ENCODE measurements at places on chromosomes 11 and 22. TPM values are rescaled to one million over a fixed set of nuclear protein-coding genes. Genes with fewer than 3 reads are reported as not detected.

Gene ACRV1
- not detected for total RNA-seq

Gene MN1
- 0.14 TPM for total RNA-seq

Gene RHOG
- total RNA-seq = 154 TPM

Gene GRAP2
- total RNA-seq = 183 TPM

Gene TMPRSS13
- 1.7 TPM for total RNA-seq

Gene PISD
- 34.7 TPM for total RNA-seq

Gene ALX4
- total RNA-seq = not detected

Gene MMP3
- total RNA-seq = not detected

Gene THY1
- 0.30 TPM for total RNA-seq

Gene KDM4E
- total RNA-seq = not detected

Gene ARHGAP8
- total RNA-seq = 1.1 TPM

Gene OR51B4
- total RNA-seq = not detected

Gene MPZL2
- 3.2 TPM for total RNA-seq

Gene SDHAF2
- total RNA-seq = 57.6 TPM

Gene CRYBB3
- total RNA-seq = not detected

Gene ALG9
- 23.2 TPM for total RNA-seq

Gene FOLH1
- total RNA-seq = not detected

Gene BIRC3
- 46.4 TPM for total RNA-seq

Gene POU2AF2
- not detected for total RNA-seq

Gene OR8A1
- not detected for total RNA-seq

Gene MPEG1
- total RNA-seq = not detected

Gene OR5P2
- total RNA-seq = not detected

Gene CCDC117
- total RNA-seq = 35.5 TPM

- no peak for DNase-seq
Measured at GRCh38 chr11:78783846-78784245, 209.2 kb upstream of the NARS2 start.

GRCh38 chr11:117443266-117444186, 115.9 kb downstream of the CEP164 start:
- no peak for DNase-seq

DNA sequence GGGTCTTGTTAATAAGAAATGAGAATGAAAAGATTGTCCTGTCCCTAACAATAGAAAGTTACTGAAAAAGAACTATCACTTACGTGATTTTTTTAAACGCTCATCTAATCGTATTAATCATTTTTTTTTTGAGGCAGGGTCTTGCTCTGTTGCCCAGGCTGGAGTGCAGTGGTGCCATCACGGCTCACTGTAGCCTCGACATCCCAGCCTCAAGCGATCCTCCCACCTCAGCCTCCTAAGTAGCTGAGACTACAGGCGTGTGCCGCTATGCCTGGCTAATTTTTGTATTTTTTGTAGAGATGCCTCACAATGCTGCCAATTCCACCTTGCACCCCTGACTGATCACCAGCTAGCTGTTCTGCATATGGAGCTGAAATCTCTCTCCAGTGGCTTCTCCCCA, 15.7 kb downstream of the PDGFB start:
- DNase-seq = no peak

DNA sequence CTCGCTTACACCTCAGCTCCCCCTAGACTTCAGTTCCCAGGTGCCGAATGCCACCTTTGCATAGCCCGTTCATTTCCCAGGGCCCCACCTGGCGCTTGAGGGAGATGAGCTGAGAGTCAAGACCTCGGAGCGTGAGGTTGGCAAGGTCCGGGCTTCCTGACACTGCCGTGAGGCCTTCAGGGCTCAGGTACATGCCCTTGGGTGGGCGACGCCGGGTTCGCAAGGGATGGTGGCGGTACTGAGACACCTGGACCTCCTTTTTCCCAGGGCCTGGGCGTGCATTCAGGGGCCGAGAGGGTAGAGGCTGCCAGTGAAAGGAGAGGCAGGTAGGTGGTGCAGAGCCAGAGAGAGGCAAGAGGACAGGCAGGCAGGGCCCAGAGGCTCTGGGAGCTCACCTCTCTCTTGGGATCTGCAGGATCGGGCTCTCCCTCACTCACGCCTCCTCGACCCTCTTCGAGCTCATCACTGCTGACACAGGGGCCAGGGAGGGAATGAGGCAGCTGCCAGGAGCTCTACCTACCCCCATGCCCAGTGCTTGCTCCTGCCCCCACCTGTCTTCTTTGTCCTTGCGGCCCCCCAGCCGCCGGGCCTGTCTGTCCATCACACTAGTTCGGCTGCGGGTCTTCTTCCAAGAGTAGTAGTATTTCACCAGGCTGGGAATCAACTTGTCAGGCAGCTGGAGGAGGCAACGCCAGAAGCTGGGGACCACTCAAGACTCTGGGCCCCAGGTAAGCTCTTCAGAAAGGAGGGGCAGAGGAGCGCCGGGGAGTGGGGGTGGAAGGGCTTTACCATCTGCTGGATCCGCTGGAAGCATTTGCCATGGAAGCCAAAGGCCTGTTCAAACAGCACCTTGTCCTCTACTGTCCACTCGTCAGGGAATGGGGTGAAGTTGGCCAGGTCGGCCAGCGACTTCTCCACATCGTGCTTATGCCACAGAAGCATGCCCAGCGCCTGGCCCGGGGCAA, 2.8 kb downstream of the RCOR2 start:
- DNase-seq = no peak

GRCh38 chr11:73995247-73995646, 12.6 kb upstream of the UCP2 start:
- DNase-seq = no peak

- no peak for DNase-seq
Measured at GRCh38 chr11:126332221-126332711, 23.2 kb upstream of the ST3GAL4 start.

GRCh38 chr22:39170825-39171622, 18.5 kb upstream of the CBX7 start:
- peak; percentile 87 for DNase-seq

- DNase-seq = no peak
Measured at GRCh38 chr11:124930799-124931198, 5.0 kb downstream of the HEPACAM start.

DNA sequence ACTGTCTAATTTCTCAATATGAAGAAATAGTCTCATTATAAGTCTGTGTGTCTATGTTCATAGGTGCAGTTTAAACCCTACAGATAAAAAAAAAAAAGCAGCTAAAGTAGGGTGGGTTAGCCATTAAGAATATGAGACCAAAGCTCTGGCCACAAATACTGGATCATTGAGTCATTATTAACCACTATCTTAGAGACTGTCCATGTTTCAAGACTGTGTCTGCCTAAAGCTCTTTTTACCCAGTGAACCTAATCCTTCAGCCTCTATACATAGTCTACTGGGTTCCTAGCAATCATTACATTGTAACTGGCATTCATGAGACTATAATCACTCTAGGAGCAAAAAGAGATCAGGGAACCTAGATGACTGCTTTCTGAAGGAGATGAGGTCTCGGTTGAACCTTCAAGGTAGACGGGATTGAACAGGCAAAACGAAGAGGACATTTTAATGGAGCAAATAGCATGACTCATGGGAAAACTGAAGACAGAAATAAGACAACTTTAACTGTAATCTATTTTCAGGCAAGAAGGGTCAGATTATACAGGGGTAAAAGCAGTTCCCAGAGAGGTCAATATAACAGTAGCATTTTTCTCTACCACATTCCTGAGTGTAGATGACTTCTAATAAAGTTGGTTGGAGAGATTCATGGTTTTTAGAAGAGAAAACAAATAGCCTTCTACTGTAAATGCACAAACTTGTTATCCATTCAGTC, 64.0 kb upstream of the FIBIN start:
- DNase-seq = no peak

GRCh38 chr11:8810540-8811301, 100.3 kb upstream of the AKIP1 start:
- no peak for DNase-seq

GRCh38 chr22:46914481-46914880, 152.0 kb downstream of the TBC1D22A start:
- peak; percentile 34 for DNase-seq

GRCh38 chr11:35292279-35292678, 127.1 kb downstream of the SLC1A2 start:
- DNase-seq = no peak

DNA sequence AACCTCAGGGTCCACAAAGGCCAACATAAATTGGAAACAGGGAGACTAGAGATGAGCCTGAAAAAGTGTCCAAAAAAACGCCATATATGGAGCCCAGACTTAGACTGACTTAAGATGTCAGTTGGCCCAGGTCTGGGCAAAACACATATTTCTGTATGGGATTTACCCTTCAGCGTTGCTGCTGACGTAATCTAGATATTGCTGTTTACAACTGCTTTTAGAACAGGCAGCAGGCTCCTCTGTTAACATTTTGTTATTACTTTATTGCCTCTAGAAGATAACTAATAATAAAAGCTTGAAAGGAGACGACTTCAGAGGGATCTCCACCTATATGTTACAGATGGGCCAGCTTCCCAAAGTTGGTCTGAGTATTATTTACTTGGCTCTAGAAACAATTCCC, 8.7 kb downstream of the ME3 start:
- no peak for DNase-seq

- no peak for DNase-seq
Measured at GRCh38 chr11:33694346-33695050, 6.1 kb downstream of the C11orf91 start.

DNA sequence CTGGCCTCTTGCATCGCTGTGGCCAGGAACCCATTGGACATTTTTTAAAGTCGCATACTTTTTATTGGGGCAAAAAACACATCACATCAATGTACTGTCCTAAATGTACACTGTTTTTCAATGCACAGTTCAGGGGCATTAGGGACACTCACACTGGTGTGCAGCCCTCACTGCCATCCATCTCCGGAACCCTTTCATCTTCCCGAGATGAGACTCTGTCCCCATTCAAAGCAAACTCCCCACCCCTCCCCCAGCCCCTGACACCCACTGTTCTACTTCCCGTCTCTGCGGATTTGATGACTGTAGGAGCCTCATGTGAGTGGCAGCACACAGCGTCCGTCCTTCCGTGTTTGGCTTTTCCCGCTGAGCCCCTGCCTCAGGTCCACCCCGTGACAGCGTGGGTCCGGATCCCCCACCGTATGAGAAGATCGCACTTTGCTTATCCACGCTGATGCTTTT, 41.8 kb upstream of the TH start:
- DNase-seq = peak; percentile 74

- DNase-seq = peak; percentile 73
Measured at GRCh38 chr11:127843483-127844396, 743.6 kb downstream of the ETS1 start.

- DNase-seq = no peak
Measured at GRCh38 chr11:109808569-109808968, 284.6 kb upstream of the ZC3H12C start.

DNA sequence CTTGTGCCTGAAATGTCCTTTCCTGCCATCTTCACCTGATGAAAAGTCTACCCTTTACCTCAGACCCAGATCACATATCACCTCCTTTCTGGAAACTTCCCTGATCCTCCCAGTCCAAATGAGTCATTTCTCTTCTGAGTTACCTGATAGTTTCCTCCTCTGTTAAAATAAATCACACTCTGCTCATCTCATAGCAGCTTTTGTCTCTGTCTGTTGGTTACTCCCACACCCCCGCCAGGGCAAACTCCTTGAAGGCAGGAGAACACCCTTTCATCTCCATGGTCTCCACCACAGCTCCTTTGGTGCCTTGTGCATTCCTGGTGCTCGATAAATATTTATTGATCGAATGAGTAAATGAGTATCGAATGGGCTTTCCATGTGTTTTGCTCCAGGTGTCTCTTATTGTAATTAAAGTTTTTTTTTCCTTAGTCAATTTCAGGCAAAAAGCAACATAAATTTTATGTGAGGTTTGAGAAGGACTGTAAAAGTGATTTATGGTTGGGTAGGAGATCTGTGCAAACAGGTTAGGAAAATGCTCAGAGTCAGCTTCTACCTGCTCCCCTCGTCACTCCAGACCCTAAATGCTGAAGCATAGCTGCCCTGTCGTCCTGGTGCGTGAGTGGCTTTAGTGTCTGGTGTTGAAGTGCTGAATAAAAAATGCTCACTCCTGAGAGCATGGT, 178.2 kb downstream of the GRIK4 start:
- DNase-seq = no peak

DNA sequence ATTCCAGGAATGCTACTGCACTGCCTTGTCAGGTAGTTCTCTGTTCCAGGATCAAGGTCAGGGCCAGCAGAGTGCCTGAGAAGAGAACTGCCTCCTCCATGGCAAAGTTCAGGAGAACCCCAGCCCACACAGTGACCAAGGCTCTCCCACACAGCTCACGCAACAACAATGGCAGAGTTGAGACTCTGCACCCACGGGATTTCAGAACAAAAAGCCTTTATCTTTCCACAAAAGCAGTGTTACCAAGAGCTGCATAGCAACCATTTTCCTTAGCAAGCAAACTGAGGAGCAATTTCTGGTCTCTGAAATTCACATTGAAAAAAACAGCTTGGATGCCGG, 11.1 kb downstream of the PLAAT3 start:
- peak; percentile 14 for DNase-seq

GRCh38 chr22:50317674-50318073, 9.1 kb downstream of the DENND6B start:
- no peak for DNase-seq

GRCh38 chr11:134063991-134064747, 4.7 kb upstream of the JAM3 start:
- DNase-seq = no peak

DNA sequence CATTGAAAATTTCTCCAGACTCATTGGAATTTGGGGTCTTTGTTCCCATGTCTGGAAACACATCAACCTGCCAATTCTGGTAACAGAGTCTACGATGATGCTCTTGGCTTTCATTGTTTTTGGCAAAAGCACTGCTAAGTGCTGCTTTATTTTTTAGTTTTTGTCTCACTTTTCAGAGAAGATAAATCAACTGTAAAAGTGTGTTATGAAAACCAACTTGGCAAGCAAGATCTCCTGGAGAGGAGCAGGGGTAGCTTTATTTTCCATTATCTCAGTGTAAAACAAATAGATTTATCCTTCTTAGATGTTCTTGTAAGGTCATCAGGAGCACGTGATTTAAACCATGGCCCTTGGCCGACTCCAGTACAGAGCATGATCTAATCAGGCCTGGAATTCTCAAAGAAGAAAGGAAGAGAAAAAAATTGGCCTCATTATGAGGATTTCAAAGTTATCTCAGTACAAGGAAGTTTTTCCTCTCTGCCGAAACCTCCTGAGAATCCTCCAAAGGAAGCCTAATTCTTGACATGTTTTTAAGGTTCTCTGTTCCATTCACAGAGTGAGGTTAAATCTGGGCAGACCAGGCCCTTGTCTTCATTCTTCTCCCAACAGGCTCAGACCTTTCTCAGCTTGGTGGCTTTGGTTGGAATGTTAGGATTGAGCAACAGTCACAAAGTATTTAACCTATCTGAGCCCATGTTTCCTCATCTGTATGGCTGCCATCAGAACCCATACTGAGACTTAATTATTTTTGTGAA, 16.4 kb upstream of the PAMR1 start:
- DNase-seq = no peak

DNA sequence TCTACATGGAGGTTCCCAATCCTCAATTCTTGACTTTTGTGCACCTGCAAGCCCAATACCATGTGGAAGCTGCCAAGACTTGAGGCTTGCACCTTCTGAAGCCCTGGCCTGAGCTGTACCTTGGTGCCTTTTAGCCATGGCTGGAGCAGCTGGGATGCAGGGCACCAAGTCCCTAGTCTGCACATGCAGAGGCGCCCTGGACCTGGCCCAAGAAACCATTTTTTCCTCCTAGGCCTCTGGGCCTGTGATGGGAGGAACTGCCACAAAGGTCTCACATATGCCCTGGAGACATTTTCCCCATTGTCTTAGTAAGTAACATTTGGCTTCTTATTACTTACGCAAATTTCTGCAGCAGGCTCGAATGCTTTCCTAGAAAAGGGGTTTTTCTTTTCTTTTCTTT, 431.9 kb upstream of the ANO5 start:
- DNase-seq = no peak

- DNase-seq = peak; percentile 71
Measured at GRCh38 chr11:112085822-112086421, 634 bp downstream of the TIMM8B start.
